ENCODE measurements at places on chromosomes 13 and 19.

GRCh38 chr19:7830823-7831222 lies 805 bp downstream of the EVI5L start:
- no peak for DNase-seq

DNA sequence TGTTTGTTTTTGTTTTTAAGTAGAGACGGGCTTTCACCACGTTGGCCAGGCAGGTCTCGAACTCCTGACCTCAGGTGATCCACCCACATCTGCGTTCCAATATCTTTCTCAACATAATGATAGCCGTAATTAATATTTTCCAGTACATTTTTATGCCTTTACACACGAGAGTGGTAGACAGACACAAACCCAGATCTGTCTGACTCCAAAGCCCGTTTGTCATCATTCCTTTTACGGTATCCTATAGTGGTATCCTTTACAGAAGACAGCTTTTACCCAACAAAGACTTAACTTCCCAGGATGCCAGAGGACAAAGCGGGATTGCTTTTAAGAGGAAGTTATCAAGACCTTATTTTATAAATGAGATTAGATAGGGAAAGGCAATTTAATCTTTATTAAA lies 59.8 kb downstream of the IPO5 start:
- no peak for DNase-seq

DNA sequence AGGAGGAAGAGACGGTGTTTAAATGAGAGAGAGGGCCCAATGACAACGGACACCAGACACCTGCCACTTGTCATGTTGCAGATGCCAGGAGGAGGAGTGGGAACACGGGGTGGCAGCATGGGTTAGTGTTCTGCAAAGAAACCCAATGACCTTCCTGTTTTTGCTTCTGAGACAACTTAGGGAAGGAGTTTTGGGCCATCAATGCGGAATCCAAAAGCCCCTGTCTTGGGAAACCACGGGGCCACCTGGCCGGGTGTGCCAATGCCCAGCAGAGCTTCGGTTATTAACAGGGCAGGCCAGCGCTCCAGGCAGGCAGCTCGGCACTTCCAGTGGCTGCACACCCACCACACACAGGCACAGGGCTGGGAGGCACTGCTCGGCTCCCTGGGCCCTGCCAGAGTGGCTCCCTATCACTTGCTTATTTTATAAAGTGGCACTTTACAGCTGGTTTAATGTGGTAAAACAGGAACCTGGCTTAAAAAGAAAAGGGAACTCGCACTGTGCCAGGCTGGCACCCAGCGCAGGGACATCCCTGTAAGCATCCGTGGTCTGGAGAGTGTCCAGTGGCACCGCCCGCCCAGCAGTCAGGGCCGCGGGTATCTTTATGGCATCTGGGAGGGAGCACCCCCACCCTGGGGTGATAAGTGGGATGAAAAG lies 19.1 kb downstream of the ELL start:
- no peak for DNase-seq

GRCh38 chr19:10701955-10702525 lies 801 bp downstream of the QTRT1 start:
- DNase-seq, result no peak

GRCh38 chr19:10812902-10813404 lies 23.1 kb downstream of the TMED1 start:
- no peak for DNase-seq

DNA sequence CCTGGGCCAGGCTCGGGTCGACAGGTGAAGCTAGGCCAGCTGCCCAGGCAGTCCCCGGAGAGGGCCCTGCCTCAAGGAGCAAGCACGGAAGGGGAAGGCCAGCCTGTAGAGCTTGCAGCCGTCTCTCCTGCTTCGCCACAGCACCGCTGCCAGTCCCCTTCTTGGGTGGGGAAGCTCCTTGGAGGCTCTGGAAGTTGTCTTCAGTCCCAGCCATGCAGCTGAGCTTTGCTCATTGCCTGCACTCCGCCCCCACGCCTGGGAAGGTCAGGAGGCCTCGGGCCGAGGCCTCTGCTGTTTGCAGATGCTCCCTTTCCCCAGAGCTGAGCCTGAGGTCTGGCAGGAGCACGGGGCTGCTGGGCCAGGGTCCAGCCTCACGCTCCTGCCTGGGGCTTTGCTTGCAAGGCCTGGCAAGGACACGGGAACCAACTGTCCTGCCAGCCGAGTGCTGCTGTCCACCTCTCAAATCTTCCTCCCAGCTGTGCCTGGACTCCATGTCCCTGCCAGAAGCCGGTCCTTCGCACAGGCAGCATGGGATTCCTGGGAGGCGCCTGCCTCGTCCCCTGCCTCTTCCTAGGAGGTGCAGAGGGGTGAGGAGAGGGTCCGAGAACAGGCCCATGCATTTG lies 13.3 kb downstream of the PLEKHF1 start:
- no peak for DNase-seq
